Endothelial cell of umbilical vein (primary cell): ENCODE measurements at places on chromosomes 6 and 20.

GRCh38 chr6:20604159-20604558 is 69.9 kb downstream of the CDKAL1 start:
- no peak for DNase-seq

GRCh38 chr20:16752082-16752481 is 3.9 kb downstream of the OTOR start:
- DNase-seq, result no peak

DNA sequence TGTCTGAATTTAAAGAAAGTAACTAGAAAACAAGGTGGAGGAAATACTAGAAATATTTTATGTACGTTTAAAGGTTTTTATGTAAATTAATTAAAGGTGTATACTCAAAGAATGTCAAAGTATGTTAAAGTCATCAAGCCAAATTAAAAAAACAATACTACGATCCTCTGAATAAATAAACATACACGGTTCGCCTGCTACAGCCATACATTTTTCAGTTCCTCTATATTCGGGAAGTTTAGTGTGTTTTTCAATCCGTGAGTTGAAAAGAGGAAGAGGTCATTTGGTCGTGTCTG is 626 bp downstream of the STX7 start:
- no peak for DNase-seq

GRCh38 chr20:53055367-53056067 is 83.4 kb downstream of the TSHZ2 start:
- no peak for DNase-seq

- no peak for DNase-seq
These were observed 11.2 kb downstream of the NEU1 start for GRCh38 chr6:31851485-31851832.

GRCh38 chr6:28774292-28775051 is 149.3 kb downstream of the TRIM27 start:
- no peak for DNase-seq

DNA sequence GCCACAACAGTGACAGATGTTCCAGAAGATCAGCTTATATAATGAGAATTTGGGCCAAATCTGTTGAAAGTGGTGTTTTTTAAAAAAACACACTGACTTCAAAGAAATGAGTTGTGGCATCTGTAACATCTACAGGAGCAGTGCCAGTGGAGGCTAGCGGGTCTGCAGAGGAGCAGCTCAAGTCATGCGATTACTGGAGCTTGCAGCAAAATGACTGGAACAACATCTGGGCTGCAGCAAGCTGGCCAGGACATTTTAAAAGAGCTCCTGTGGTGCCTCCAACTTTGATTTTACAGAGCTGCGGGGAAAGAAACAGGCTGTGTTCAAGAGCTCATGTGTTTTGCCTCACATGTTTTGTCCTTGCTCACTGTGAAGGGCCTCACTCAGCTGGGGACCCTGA is 57.2 kb downstream of the TBX18 start:
- no peak for DNase-seq
